H9 (cell line): ENCODE measurements at places on chromosomes 7 and 10.

- no peak for DNase-seq
These were observed 53.4 kb downstream of the NRCAM start for GRCh38 chr7:108402865-108403264.

GRCh38 chr7:80018941-80019808 is 115.5 kb upstream of the GNAI1 start:
- DNase-seq = peak; percentile 71

- DNase-seq = no peak
These were observed 386.9 kb upstream of the CNTNAP2 start for GRCh38 chr7:145729691-145730090.

DNA sequence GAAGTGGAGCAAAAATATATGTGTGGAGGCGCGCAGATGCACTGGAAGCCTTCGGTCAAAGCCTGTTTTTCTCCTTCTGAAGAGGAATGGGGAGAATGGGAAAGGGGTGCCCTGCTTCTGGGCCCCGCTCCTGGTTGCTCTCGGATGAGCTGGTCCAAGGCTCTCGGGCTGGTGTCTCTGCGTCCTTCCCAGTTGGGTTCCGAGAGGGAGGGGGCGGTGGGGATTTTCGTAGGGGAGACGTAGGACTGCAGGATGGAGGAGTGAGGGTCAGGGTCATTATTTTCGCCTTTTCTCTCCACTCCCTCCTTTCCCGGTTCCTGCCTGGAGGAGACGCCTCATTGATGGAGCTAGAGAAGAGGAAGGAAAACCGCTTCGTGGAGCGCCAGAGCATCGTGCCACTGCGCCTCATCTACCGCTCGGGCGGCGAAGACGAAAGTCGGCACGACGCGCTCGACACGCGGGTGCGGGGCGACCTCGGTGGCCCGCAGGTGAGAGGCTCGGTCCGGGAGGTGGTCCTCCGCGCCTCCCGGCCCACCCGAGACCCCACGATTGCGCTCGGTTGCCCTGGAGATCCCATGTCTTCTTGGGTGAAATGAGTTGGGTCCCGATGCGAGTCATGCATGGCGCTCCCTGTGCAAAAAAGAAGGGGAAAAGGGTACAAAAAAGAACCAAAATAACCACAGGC is 790 bp downstream of the ADAM22 start:
- DNase-seq = peak; percentile 35

DNA sequence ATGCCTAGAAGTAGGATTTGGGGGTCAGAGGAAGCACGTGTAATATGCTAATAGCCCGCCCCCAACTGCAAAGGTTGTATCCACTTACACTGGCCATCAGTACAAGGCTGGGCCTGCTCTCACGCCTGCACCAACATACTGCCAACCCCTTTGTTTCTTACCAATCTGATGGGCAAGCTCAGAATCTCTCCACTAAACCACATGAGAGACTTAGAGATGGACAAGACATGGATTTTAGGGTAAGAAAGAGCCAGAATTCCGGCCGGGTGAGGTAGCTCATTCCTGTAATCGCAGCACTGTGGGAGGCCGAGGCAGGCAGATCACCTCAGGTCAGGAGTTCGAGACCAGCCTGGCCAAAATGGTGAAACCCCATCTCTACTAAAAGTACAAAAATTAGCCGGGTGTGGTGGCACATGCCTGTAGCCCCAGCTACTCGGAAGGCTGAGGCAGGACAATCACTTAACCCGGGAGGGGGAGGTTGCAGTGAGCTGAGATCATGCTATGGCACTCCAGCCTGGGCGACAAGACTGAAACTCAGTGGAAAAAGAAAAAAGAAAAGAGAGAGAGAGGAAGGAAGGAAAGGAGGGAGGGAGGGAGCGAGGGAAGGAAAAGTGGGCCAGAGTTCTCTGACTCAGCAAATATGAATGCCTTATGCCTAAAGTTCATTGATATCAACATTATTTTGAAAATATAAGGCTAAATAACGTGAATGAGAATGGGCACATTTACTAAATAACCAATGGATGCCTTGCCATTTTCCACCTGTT is 162.2 kb downstream of the SLIT1 start:
- no peak for DNase-seq

DNA sequence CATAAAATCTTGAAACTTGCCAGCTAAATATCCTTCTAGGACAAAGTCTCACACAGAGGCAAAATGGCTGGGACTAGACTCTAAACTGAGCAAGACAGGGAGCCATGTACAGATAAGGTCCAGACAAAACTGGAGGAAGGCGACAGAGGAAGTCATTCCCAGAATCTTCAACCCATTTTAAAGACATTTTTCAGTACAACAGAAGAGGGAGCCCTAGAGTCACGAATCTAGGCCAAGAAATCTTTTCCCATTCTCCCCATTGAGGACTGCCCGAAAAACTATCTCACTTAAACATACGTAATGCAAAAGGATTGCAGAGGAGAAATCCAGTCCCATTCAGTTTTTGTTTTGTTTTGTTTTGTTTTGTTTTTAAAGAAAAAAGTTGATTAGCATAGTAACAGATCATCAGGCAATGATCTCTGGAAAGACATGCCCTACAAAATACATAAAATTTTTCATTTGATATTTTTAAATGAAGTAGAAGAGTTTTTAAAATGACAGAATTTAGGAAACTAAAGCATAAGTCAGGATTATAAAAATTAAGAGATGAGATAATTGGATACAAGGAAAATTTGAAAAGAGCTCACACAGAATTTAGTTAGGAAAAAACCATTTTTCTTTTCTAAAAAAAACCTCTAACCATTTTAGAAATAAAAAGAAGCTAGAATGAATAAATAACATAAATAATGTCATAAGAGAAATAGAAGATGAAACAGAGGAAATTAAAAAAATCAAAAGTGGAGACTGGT is 16.9 kb upstream of the PRF1 start:
- no peak for DNase-seq

DNA sequence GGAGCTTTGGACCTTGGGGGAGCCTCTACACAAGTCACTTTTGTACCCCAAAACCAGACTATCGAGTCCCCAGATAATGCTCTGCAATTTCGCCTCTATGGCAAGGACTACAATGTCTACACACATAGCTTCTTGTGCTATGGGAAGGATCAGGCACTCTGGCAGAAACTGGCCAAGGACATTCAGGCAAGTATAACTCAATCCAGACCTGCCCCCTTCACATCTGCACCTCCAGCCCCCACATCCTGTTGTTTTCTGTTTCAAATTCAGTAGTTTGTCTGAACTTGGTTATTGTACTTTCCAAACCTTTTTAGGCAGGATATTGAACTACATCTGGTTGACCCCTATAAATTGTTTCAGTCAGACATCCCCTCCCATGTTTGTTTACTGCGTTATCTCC is 62.4 kb upstream of the CC2D2B start:
- no peak for DNase-seq

DNA sequence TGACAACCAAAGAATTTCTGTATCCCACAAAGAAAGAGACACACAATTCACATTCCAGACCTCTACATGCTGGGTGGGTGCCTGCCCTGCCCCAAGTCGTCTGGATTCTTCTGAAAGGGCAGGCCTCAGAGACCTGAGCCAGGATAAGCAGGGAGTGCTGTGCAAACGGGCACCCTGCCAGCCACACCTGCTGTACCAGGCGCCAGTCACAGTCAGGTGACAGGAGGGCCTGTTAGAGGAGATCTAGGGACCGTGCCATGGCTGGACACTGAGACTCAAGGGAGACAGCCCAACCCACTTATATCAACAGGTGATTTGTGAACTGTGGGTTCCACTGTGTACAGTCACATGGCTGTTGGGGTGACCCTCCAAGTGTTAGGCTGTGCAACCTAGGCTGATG is 103.1 kb upstream of the AFAP1L2 start:
- no peak for DNase-seq

GRCh38 chr7:93172683-93173082 is 24.5 kb upstream of the SAMD9L start:
- DNase-seq = no peak

- no peak for DNase-seq
These were observed 147.1 kb downstream of the RGS10 start for GRCh38 chr10:119395280-119396007.
